ENCODE measurements at places on chromosomes 11 and 22.
A peak's percentile ranks its signal among the peaks of the same experiment; 100 is the strongest.

DNA sequence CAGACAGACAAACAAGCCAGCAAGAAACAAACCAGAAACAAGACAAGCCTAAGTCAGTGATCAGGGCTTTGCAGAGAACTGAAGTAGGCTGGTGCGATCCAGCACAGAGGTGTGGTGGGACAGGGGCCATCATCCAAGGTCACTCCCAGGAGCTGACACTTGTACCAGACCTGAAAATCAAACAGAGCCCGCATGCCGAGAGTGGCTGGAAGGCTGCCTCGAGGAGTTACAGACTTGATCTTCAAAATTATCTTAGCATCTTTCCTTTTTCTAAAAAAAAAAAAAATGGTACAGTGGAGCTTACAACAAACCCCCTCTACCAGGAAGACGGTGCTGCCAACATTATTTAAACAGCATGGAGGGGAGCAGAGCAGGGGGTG, 8.8 kb upstream of the SCUBE1 start:
- DNase-seq = no peak

- no peak for DNase-seq
Observed at GRCh38 chr11:94678236-94678635, 89.9 kb upstream of the AMOTL1 start.

DNA sequence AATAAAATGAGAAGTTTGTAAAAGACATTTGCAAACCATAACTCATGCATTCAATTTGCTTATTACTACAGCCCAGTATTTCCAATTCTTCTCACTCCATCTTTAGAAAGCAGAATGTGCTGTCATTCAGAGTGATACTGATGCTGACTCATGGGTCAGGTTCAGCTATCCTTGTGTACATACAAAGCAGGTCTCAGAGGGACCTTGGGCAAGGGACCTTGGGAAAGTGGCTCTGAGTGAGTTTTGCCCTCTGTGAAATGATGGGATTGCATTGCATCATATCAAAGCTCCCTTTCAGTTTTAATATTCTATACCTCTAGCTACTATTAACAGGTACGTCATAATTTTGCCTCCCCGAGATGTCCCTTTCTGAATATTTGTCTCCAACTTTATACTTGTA, 848.7 kb downstream of the OPCML start:
- DNase-seq = no peak

GRCh38 chr11:66388780-66389386, 17.3 kb upstream of the SLC29A2 start:
- peak; percentile 60 for DNase-seq

- no peak for DNase-seq
Observed at GRCh38 chr22:40748388-40749355, 69.4 kb downstream of the MCHR1 start.

DNA sequence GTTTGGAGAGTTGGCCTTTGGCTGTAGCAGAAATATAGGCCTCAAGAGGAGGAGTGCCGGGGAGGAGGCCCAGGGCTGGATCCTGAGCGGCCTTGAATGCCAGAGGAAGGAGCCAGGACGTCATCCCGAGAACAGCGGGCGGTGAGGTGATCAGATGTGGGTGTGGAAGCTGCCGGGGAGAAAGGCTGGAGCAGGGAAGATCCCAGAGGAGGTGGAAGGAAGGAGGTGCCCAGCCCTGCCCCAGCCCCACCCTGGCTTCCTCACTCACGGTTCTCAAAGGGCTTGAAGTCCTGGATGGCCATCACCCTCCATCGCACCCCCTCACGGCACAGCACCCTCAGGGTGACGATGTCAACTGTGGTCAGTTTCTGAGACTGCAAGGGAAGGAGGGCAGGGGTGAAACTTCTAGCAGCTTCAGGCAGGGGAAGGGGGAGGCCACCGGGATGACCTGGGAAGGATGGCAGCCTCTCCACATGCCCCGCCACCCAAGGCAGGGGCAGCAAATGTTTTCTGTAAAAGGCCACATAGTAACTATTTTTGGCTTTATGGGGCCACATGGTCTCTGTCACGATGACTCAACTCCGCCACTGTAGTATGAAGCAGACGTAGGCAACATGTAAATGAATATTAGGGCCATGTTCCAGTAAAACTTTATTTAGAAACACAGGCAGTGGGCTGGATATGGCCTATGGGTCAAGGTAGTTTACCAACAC, 10.7 kb downstream of the IL2RB start:
- DNase-seq = no peak

DNA sequence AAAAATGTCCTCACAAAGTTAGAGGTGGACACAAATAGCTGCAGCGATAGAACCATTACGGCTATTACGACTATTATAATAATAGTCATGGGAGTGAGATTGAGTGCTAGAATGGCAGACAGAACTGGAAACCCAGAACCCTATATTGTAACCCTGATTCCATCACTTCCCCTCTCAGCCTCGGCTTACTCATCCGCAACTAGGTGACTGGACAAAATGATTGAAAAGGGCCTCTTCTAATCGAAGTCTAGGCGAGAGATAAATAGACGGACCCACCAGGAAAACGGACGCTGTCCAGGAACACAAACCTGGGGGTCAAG, 629 bp downstream of the PSMA1 start:
- no peak for DNase-seq

DNA sequence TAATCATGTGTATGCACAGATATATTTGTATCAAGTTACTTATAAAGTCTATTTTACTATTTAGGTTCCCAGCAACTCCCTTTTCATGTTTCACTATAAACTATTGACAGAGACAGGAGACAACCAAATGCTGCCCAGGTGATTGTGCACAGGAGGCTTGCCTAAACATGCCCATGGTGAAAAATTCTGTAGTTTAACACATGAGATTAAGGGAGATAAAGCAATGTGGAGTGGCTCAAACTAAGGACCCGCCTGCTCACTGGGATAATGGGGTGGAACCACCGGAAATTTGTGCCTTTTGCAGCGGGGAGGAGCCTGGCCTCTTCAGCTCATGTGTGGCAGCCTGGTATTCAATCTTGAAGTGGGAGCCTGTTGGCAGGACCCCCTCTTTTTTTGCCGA, 459.5 kb upstream of the CNTN5 start:
- no peak for DNase-seq

- DNase-seq = no peak
Observed at GRCh38 chr11:27395556-27396258, 32.7 kb upstream of the CCDC34 start.

GRCh38 chr11:79273781-79274180, 167.0 kb downstream of the TENM4 start:
- DNase-seq = no peak

DNA sequence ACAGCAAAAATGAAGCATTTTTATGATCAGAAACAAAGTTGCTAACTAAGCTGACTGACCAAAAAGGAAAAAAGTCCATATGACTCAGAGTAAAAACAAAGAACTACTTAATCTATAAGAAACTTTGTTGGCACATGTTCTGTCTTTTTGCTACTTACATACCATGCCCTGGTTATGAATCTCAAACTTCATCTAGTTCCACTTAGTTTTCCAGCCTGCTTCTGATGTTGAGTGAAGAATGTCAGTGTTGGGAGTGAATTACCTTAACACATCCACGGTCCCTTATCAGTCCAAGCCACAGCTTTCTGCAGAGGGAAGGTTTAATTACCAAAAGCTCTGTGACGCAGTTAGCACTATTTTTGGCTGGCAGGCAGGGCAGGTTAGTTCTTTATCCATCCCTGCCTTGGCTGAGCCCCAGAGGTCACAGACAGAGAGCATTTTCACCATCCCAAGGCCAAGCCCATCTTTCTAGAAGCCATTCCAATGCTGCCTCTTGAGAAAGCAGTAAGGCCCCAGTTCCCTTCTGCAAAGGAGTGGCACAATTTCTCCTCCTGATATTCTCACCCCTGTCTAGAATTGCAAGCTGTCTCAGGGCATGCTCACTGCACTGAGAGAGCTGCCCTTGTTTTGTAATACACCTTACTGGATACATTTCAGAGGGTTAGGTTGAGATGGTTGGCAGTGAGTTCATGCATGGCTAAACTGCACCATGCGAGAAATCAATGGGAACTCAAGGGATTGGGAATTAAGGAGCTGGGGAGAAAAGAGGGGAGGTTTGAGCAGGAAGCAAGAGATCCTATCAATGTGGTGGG, 67.1 kb downstream of the SLC1A2 start:
- DNase-seq = no peak

- DNase-seq = no peak
Observed at GRCh38 chr11:34724973-34725372, 104.1 kb downstream of the EHF start.

GRCh38 chr11:72569966-72570892, 104.0 kb downstream of the PDE2A start:
- DNase-seq = no peak

DNA sequence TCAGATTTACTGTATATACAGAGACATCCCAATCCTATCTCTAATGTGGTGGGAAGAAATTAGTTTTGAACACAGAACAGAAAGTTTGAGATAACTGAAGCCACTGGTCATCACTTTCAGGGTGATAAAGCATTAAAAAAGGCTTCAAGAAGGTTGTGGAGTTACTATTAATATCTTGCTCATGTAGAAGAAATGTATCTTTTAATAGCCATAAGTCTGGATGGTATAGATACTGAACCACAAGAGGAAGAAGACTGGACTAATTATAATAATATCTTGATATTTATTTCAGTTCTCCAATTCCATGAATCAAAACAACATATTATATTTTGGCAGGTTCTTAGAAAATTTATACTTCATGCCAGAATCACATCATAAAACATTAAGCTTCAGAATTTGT, 137.1 kb downstream of the TMEM135 start:
- no peak for DNase-seq

GRCh38 chr11:119486016-119486415, 63.0 kb upstream of the THY1 start:
- DNase-seq = no peak

GRCh38 chr11:67484847-67485311, 2.1 kb downstream of the AIP start:
- DNase-seq = peak; percentile 75

- no peak for DNase-seq
Observed at GRCh38 chr11:21262992-21263391, 593.6 kb downstream of the NELL1 start.

- DNase-seq = no peak
Observed at GRCh38 chr11:115659061-115659963, 155.1 kb upstream of the CADM1 start.

- no peak for DNase-seq
Observed at GRCh38 chr11:78790784-78791183, 216.1 kb upstream of the NARS2 start.

DNA sequence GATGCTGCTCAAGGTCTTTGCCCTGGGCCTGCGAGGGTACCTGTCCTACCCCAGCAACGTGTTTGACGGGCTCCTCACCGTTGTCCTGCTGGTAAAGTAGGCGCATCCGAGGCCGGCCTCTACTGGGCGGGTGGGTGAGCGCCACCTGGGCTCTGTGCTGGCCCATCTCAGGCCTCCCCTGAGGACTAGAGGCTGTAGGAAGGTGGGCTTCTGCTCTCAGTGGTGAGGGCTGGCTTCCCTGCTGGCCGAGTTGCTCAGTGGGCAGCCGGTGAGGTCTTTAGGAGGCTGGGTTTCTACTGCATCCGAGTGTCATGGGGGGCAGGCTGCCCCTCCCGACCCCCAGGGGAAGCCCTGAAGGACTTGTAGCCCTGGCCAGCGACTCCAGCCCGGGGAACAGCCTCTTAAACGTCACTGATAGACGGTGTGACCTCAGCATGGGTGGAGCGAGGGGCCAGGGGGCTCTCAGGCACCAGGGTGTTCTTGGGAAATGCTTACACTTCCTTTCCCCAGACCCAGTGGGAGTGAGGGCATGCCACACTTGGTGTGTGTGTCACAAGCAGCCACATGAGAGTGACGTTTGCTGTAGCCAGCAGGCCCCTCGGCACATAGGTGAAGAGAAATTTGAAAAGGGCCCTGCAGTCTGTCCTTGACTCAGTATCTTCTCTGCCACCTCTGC, 30.3 kb downstream of the TPCN2 start:
- DNase-seq = no peak

- DNase-seq = no peak
Observed at GRCh38 chr11:65412271-65413076, 10.1 kb upstream of the NEAT1 start.

DNA sequence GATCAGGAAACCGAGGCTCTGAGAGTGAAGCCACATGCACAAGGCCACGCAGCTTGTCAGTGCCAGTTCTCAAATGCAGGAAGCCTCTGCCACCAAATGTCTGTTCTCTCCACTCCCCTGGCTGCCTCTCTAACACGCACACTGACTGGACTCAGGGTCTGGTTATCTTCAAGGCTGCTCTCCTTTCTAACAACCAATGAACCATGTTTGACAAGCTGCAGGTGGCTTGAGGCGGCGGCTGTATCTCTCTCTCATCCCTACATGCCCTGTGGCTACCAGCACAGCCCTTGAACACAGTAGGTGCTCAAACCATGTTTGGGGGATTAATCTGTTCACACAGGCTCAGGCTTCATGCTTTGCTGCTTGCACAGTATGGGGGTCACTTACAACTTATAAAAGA, 23.7 kb downstream of the MFNG start:
- DNase-seq = no peak

GRCh38 chr11:43787824-43788223, 92.8 kb upstream of the ALKBH3 start:
- no peak for DNase-seq

- peak; percentile 35 for DNase-seq
Observed at GRCh38 chr11:126194121-126194543, 17.3 kb downstream of the RPUSD4 start.

DNA sequence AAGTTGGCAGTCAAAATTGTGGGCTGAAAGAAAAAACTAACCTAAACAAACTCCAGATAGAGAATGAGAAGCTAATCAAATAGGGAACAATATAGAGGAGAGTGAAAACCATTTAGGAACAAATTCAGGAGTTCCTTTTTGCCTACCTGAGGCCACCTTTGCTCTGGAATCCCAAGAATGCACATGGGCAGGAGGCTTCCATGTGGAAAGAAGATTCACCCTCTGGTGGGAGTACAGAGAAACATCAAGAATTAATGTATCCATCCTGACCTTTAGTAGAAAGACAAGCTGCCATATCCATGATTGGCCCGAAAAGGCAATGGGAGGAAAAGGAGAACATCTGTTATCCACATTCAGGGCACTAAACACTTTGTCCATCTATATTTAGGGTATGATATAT, 35.0 kb upstream of the MRGPRX1 start:
- no peak for DNase-seq

GRCh38 chr11:118295199-118295598, 9.3 kb upstream of the CD3E start:
- DNase-seq = no peak

- no peak for DNase-seq
Observed at GRCh38 chr22:41327124-41327523, 25.8 kb downstream of the ZC3H7B start.

- no peak for DNase-seq
Observed at GRCh38 chr11:27532652-27533325, 26.2 kb upstream of the LIN7C start.

- no peak for DNase-seq
Observed at GRCh38 chr11:82194521-82194920, 539.1 kb downstream of the FAM181B start.

Data from thymus (tissue), 14 donors.